ENCODE measurements at places on chromosomes 3 and 15.

DNA sequence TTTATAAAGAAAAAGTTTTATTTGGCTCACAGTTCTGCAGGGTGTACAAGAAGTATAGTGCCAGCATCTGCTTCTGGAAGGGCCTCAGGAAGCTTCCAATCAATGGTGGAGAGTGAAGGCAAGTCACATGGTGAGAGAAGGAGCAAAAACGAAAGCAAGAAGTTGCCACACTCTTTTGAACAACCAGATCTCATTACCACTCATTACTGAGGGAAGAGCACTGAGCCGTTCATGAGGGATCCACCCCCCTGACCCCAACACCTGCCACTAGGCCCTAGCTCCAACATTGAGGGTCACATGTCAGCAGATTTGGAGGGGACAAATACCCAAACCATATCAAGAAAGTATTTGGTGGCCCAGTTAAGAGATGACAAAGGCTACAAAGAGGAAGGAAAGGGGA lies 239.3 kb upstream of the UBE2E1 start:
- DNase-seq, result no peak

DNA sequence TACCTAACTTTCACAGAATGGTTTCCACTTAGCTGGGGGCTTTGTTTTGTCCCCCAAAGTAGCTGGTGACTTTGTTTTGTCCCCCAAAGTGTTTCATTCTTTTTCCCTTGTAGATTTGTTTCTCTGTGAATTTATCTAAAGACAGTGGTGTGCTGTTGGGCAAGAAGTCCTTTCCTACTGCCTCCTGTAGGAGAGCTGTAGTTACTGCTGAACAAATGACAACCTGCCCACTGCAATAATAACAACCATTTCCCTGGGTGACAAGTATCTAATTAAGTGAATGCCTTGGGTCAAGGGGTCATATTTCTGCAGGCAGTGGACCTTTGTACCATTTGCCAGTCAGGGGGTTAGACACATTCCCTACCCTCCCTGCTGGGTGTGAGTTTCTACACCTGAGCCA lies 125.4 kb upstream of the BFSP2 start:
- DNase-seq, result no peak

DNA sequence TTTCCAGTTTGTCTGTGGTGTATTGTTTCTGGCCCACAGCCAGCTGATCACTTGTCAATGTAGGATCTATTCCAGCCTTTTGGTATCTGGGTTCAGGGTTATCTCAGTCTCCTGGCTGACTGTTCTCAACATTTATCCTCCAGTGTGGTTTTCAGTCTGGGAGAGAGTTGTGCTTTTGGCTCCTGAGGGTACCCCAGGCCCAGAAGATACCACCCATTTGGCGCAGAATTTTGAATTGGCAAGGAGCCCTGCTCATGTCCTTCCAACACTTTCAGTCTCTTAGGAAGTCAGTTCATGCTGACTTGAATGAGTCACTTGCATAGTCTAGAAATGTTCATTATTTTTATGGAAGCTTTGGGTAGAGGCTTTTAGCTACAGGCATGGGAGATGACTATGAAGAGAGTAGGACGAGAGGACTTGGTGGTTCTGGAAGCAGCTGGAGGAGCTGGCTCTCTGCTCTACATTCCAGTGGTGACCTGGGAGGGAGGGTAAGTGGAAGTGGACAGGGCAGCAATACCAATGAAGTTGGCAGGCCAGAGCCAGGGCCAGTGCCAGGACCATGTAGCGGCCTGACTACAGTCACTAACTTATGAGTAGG lies 7.2 kb downstream of the POLR2H start:
- DNase-seq, result no peak

- no peak for DNase-seq
These were observed 24.1 kb downstream of the ZNF592 start for GRCh38 chr15:84772467-84772866.

- DNase-seq, result no peak
These were observed 7.2 kb downstream of the ITIH3 start for GRCh38 chr3:52801839-52802238.

- DNase-seq, result no peak
These were observed 28.2 kb downstream of the POC1A start for GRCh38 chr3:52126036-52126435.

DNA sequence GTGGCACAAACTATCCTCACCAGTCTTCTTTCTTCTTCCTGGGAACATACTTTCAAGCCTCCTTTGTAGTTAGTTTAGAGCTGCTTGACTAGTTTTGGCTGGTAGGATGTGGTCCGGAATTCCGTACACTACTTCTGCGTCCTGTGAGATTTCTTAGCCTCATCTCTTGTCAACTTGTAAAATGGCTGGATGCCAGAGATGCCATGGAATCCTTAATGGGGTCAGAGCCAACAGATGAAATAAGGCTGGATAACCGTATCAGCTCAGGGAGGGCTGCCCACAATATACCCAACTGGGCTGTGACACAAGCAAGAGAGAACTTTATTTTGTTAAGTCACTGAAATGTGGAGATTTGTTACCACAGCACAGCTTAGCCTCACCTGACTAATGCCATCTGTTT lies 466.9 kb upstream of the MDFIC2 start:
- no peak for DNase-seq

DNA sequence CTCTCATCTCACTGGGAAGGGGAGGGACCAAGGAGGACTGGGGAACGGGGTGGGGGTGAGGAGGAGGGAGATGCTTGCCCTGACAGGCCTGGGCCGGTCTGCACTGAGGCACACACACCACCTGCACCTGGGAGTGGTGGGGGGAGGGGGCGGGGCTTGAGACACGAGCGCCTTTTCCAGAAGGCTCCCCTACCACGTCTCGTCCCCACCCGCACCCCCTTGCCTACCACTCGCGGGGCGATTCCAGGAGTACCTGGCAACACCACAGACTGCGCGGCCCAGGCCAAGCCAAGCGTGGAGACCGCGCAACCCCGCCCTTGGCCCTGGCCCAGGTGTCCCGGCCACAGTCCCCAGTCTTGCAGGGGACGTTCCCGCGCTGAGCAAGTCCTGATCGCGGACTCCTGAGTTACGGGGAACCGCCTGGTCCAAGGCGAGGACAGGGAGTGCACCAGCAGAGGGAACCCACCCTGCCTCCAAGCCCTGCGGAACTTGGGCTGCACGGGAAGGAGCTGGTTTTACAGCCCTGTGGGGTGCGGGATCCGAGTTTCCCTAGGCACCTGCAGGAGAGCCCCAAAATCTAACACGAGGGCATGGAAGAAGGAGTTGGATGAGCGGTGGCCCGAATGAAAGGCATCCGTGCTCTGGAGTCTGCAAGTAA lies 68.1 kb upstream of the SH3GL3 start:
- no peak for DNase-seq

- DNase-seq, result no peak
These were observed 1.0 kb upstream of the PCBP4 start for GRCh38 chr3:51968170-51968775.

GRCh38 chr3:56157693-56158362 lies 310.4 kb downstream of the ERC2 start:
- DNase-seq, result no peak

DNA sequence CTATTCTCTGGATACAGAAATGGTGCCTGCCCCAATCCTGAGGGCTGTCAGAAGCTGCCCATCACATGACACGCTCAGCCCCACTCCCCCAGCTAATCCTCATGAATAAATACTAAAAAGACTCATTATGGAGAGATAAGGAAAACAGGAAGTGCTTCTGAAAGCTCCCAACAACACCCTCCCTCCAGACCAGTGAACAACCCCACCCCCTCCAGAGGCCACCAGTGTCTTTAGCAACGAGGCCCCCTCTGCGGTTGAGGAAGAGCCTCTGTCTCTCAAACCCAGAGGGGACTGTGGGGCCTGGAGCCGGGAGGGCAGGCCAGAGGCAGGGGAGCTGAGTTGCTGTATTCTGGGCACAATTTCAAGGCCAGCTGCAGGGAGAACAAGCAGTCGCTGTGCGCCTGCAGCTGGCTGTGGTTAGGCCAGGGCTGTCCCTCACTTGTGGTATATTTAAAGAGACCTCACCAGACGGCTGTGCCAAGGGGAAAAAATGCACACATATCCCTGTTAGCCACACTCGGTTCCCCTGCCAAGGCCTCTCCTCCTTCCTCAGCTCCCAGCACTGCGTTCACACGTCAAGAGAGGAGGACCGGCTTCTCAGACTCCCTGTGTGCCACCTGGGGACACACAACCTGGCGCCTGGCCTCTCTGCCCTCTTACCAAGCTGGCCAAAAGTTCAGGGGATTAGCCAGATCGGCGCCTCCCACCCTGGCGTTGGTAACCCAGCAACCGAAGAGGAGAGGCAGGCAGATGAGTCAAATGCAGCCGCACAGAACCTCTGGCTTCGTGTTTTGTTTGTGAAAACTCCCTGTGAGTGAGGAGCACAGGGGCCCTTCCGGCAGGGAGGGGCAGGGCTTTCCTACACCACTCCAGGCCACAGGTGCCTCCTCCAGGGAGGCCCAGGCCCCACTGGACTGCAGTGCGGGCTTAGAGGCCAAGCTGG lies 101.2 kb upstream of the ETV5 start:
- DNase-seq, result no peak

DNA sequence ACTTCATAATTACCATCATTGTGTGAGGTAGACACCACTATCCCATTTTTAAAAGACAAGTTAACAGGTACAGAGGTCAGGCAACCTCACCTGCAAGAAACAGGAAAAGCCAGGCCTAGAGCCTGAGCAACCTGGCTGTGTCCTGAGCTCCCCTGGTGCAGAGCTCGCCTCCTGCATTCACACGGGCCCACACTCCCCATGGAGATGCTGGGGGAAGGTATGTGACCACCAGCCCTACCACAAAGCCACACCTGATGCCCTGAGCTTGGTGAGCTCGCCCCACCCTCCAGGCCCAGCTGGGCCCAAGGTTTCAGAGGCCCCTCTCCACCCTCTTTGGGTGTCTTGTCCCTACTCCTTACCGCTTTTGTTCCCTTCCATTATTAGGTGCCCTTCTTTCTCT lies 1.2 kb upstream of the EFCAB12 start:
- no peak for DNase-seq

- no peak for DNase-seq
These were observed 336.5 kb upstream of the TGFBR2 start for GRCh38 chr3:30269751-30270445.

DNA sequence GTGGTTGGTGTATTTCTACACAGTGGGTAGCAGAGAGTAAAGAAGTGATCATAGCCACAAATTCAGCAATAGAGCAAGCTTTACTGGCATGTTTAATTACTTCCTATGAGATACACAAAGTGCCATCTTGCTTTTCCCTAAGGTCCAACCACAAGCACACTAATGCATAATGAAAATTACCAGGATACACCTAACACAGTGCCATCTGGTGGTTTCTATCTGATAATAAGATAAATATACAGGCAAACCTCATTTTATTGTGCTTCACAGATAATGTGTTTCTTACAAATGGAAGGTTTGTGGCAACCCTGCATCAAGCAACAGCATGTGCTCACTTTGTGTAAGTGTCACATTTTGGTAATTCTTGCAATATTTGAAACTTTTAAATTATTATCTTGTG lies 223.0 kb downstream of the NSUN3 start:
- peak; percentile 39 for DNase-seq

GRCh38 chr15:98121957-98122356 lies 161.5 kb downstream of the ARRDC4 start:
- DNase-seq, result no peak

GRCh38 chr15:55074431-55074830 lies 122.3 kb downstream of the RSL24D1 start:
- no peak for DNase-seq

- no peak for DNase-seq
These were observed 23.9 kb upstream of the ST3GAL6 start for GRCh38 chr3:98739266-98739665.

- DNase-seq, result no peak
These were observed 361.4 kb upstream of the CFAP20DC start for GRCh38 chr3:59411186-59411585.

DNA sequence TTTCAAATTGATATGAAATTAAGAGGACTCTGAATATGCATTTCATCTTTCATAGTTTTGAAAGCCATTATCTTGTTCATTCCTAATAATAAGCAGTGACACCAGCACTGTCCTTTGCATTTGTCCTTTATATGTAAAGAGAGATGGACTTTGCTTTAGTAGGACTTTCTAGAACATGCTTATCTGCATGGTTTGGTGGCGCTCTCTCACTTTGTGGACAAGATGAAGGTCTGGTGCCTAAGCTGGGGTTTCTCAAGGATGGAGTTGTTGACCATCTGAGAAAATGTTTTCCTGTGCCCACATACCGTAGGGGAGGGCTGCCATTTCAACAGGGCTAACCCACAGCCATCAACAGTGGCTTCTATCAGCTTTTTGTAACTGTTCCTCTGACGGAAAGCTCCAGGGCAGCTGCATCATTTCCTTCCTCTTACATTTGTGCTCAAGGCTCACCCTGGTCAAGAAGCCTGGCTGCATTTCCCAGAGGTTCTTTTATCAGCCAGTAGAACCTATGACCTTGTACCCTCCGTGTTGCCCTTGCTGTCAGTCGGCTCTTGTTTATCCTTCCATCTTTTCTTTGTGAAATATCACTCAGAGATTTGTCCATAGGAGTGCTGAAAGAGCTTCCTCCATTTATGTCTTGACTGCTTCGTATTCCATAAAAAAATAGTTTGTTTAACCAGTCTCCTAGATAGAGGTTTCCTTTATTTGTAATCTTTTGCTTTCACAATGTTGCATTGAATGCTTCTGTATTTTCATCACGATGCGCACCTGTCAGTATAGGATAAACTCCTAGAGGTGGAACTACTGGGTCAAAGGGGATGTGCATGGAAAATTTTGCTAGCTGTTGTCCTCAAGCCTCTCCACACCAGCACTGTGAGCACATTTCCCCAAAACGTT lies 44.6 kb downstream of the ABHD2 start:
- DNase-seq, result no peak

GRCh38 chr3:21795921-21796320 lies 44.9 kb upstream of the ZNF385D start:
- DNase-seq, result no peak

- DNase-seq, result peak; percentile 58
These were observed 2.0 kb upstream of the SEMA3G start for GRCh38 chr3:52446631-52447511.

GRCh38 chr3:13146643-13147143 lies 73.5 kb upstream of the IQSEC1 start:
- DNase-seq, result no peak

GRCh38 chr3:49806850-49807249 lies 3.8 kb downstream of the INKA1 start:
- no peak for DNase-seq

GRCh38 chr15:32104061-32104995 lies 74.0 kb downstream of the CHRNA7 start:
- DNase-seq, result no peak

GRCh38 chr3:124557433-124558232 lies 172.6 kb upstream of the UMPS start:
- DNase-seq, result no peak
